ENCODE measurements at places on chromosomes 4 and X.

DNA sequence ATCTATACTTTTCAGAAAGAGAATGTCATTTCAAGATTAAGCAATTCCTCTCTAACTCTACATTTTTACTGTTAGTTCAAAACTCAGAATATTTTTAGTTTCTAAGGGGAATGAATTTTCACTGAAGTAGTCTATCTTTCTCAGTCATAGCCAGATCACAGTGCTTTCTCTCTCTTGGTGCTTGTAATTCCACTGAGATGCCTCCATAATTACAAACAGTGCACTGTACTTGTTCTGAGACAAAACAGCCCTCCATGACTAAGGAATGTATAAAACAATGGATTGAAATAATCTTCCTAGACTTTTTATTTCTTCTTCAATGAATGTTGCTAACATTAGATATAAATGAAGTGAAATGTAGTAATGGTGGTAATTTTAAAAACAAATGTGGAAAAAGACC, 603.2 kb upstream of the FAM241A start:
- no peak for DNase-seq

GRCh38 chrX:53080628-53081580, 1.3 kb upstream of the TSPYL2 start:
- DNase-seq, result no peak

DNA sequence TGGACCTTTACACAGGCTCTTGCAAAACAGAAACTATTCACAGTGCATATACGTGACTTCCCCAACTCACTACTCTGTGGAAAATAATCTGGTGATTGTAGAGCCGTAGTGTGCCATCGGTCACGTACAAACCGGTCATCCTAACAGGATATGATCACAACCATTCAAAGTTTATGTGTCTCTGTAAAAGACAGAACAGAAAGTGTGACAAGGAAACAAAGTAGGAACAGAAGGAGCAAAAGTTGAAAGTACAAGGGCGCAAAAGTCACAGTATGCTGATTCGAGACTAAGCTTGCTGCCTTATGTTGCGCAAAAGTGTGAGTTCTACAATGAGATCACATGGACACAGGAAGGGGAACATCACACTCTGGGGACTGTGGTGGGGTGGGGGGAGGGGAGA, 18.6 kb downstream of the MEPE start:
- DNase-seq, result no peak

DNA sequence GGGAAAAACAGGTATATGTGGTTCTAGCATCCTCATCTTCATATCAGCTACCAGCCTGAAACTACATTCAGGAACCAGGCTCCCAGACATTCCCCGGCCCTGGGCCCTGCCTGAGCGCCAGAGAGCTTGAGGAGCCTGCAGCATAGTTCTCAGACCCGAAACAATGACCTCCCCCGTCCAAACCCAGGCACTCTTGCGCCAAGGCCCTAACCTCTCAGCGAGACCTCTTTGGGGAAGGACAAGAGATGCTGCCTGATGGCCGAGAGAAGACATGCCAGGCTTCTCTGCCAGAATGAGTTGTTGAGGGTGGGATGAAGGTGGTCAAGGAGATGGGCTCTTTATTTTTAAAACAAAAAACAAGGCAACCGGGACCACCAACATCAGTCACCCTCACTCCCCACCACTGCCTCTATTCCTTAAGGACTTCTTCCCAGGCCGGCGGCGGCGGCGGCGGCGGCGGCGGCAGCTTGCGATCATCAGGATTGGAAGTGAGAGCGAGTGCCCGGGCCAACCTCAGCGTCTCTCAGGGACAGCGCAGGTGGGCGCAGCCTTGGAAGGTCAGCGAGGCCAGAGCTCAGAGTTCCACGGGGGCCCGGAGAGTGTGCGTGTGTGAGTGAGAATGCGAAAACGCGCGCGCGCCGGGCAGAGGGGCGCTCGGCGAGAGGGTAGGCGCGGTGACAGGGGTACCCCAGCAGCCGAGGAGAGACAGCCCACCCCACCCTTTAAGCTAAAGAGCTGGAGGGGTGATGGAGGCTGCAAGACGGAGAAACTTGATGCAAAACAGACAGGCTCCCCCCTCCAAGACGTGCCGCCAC, 601 bp downstream of the INPP4B start:
- DNase-seq, result no peak

DNA sequence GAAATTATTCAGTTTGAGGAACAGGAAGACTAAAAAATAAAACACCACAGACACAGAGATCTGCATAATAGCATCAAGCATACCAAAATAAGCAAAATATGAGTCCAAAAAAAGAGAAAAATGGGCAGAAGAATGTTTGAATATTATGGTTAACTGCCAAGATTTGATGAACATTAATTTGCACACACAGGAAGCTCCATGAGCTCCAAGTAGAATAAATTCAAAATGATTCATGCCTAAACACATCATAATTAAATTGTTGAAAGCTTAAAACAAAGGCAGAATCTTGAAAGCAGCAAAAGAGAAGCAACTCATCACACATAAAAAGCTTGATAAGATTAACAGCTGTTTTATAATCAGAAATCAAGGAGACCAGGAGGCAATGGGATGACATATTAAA, 156.6 kb upstream of the ARSJ start:
- DNase-seq, result no peak

- DNase-seq, result no peak
These were observed 660 bp downstream of the WWC2 start for GRCh38 chr4:183099537-183100297.

DNA sequence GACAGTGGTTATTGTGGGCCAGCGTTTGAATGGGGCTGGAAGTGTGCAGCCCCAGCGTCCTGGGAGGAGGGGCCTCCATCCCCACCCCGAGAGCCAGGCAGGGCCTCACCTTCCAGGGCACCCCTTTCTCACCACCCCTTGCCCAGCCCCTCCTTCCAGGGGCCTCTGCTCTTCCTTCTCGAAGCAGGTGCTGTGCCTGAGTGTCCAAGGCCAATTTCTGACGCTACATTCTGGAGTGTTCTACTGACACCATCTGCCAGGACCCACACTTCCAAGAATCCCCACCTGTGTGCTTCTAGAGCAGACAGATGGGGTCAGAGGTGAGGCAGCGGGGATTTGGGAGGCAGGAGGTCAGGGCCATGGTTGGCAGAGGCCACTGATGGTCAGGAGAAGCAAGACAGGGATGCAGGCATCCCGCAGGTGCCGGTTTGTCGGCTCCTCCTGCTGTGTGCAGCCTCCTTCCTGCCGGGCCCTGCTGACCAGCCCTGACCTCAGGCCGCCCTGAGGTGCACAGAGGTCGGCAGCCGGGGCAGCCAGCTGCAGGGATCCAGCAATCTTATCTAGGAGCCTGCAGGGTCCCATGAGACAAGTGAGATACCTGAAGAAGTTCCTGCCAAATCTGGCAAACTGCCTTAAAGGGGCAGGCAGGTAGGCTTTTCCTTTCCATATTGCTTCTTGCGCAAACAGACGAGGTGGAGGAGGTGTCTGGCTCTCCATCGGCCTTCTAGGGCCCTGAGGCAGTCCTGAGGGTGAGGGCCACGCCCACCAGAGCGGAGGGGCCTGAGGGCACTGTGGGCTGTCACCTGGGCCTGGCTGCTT, 18.8 kb downstream of the MSANTD1 start:
- DNase-seq, result no peak

Data from GM12891 (cell line).